ENCODE measurements at places on chromosomes 16 and 17.

DNA sequence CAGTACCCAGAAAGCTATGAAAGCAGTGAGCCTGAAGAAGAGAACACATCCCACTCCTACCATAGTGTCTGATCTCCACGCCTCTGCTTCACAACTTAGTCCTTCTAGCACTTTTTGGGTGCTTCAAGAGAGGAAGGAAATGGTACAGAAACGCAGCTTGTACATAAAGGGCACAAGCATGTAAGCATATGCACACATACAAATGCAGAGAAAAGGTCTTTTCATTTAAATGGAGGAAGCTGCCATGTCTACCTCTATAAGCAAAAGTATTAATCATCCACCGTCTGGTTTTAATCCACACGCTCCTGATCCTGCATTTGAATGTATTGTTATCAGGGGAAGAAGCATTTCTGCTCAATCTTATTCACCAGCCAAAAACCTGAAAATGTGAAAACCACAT, 100.7 kb downstream of the HIC1 start:
- no peak for DNase-seq

DNA sequence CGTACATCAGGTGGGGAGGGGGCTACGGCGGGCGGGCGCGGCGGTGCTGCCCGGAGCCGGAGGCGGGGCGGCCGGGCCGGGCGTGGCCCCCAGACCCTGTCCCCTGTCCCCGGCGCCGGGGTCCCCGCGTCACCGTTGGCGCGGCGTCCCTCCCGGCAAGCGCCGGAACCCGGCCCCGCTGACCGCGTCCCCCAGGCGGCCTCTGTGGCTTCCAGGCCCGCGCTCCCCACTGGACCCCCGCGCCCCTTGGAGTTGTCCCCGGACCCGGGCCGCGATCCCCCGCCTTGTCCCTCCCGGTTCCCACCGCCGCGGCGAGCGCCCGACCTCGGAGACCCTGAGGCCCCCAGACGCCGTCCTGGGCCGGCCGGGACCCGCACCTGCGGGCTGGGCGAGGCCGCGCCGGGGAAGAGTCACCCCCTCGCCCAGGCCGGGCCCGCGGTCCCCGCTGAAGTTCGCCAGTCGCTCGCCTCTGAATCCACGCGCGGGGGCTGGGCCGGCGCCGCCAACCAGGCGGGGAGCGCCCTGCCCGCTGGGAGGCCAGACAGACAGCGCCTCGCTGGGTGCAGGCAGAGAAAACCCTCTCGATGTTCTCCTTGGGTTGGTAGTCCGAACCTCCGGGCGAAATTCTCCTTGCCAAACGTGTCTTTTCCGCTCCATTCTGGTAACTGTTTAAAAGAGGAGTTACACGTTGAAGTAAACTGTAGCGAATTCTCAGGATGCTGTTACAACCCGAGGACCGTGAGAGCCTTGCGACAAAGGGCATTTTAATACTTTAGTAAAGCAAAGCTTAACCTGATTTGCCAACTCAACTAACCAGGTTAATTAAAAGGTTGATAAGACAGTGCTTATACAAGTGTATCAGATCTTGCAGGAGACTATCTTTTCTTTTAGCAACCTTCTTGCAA, 761 bp downstream of the GAN start:
- DNase-seq, result peak; percentile 28

DNA sequence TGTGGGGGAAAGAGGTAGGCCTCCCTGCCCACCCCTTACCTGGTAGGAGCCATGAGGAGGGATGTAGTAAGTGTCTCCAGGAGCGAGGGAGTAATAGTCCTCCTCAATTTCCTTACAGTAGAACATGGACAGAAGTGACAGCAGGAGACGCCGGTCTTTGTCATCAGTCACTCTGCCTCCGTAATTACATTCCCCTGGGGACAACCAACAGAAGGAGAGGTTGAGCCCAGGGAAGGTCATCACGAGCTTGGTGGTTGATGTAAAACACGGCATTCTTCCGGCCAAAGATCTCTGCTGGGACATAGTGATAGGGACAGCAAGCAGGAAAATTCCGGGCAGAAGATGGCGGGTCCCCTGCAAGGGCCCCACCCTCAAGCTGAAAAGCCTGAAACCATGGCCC, 47.9 kb downstream of the LYRM1 start:
- no peak for DNase-seq

DNA sequence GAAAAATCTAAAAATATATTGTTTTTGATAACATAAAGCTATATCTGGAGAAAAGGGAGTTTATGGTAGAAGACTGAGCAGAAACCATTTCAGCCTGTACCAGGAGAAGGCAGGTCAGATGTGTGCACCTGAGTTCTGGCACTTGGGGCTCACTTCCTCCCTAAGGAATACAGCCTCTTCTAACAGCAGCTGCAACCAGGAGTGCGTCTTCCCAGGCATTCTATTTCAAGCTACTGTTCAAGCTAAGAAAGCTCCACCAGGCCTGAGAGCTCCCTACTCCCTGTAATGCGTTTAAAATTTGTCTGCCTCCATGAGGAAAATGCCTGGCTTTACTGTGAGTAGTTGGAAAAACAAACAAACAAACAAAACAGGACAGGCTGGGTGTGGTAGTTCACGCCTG, 96.1 kb downstream of the ZNF778 start:
- DNase-seq, result no peak

DNA sequence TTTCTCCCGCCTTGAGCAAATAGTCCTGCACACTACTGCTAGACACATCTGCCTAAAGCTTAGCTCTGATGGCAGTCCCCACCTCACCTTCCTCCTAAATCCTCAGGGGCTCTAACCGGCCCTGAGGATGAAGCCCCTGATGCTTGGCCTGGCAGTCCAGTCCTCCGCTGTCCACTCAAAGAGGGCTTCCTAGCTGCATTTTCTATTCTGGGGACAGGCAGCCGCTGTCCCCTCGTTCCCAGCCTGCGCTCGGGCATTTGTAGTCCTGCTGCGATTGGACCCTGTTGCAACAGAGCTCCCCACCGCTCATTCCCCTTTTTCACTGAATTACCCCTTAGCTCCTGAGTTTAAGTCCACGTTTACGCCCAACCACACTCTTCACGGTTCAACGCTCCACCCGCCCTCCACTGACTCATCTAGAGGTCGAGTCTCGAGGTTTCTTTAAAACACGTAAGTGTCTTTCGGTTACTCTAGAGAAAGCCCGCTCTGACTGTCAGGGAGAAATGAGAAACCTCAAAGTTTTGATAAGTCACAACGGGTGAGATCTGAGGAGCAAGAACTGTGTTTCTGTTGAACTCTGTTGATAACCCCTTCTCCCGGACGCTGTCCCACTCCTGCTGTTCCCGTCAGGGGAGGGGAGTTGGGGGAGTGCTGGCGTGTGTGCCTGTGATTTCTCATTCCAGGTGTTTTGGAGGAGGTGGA, 4.5 kb downstream of the CCR7 start:
- DNase-seq, result peak; percentile 76

- DNase-seq, result no peak
Observed at GRCh38 chr16:2490190-2491105, 15.5 kb downstream of the TBC1D24 start.

- no peak for DNase-seq
Observed at GRCh38 chr16:54526916-54527315, 240.3 kb upstream of the IRX3 start.

GRCh38 chr16:52597772-52598483, 51.0 kb upstream of the TOX3 start:
- no peak for DNase-seq

GRCh38 chr16:89601906-89602272, 11.6 kb upstream of the DPEP1 start:
- DNase-seq, result no peak

DNA sequence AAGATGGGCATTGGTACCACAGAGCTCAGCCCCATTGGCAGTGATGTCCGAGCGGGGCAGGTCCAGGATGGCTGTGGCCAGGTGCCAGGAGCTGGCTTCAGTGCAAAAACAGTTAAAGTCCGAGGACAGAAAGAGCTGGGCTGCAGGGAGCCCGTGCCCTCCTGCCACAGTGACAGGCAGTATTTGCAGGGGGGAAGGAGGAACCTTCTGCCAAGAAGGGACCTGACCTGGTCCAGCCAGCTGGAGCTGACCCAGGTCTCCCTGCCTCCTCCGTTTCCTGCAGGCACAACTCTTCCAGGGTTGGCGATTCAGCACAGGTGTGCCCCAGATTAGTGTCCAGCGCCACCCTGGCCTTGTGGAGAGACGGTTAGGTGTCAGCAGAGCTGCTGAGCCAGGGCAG, 199.0 kb downstream of the ENGASE start:
- no peak for DNase-seq

DNA sequence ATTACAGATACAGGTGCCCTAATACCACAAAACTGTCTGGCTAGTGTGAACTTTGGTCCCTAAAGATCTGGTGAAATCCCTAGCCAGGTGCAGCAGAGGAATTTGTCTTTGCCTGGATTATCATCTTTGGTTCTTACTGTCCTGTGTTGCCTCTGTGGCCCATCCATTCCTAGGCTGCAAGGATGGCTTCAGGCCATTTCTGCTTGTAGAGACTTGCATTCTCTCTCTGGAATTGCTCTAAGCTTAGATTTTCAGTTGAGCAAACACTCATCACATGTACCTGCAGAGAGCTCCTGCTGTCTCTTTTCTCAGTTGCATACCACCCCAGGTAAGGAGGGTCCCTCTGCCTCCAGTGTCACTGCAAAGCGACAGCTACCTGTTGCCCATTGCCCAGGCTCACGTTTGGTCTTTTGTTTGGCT, 114.9 kb downstream of the PRKCA start:
- no peak for DNase-seq

DNA sequence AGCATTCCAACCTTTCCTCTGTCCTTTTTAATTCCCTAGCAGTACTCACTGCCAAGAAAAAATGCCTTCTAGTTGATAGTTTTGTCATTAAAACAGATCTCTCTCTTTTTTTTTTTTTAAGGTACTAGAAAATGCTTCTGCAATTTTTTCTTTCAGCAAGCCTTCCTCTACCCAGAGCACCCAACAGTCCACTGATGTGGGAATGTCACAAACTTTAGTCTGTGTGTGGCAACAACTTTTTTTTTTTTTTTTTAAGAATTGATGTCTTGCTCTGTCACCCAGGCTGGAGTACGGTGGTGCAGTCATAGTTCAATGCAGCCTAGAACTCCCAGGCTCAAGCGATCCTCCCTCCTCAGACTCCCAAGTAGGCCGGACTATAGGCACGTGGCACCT, 34.7 kb downstream of the CDRT15 start:
- no peak for DNase-seq

- no peak for DNase-seq
Observed at GRCh38 chr16:80028581-80029380, 428.2 kb upstream of the MAF start.

- DNase-seq, result peak; percentile 56
Observed at GRCh38 chr16:58025351-58026138, at the start of gene MMP15. Gene MMP15, plus strand, starts transcription at chr16:58025754. Its CDS starts 597 bp downstream, at chr16:58026351.

GRCh38 chr17:62750631-62751051, 57.5 kb downstream of the MARCHF10 start:
- DNase-seq, result no peak

DNA sequence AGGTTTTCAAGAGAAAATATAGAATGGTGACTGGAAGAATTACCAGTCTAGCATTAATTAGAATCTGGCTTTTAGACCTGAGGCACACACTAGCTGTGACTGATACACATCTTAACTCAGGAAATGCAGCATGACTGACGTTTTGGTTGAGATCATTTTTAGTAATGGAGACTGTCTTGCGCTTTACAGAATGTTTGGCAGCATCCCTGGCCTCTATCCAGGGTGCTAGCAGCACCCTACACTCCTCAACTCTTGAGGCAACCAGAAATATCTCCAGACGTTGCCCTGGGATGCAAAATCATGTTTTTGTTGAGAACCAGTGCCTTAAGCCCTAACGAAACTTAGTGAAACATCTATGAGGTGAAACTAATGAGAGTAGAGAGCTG, 109.0 kb downstream of the HS3ST3A1 start:
- DNase-seq, result no peak

DNA sequence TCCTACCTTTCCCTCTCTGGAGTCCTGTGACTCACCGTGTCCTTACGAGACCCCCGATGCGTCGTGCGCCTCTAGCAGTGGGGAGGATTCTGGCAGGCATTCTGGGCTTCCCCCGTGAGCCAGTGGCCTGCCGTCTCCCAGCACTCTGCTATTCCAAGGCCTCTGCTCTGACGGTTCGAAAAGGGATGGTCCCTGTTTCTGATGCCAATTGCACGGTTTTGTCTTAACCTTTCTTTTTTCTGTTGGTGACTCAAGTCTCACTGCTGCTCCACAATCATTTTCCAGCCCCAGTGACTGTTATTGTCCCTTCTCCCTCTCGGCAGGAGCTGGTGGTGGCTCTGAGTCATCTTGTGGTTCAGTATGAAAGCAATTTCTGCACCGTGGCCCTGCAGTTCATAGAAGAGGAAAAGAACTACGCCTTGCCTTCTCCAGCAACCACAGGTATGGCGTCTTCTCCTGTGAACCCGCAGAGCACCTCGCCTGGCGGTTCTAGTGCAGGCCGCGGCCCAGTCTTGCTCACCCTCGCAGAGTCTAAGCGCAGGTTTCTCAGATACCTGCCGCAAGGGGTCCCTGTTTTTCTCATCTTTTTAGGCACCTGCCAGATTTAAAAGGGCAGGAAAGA, 100.1 kb upstream of the CHMP6 start:
- DNase-seq, result peak; percentile 79

DNA sequence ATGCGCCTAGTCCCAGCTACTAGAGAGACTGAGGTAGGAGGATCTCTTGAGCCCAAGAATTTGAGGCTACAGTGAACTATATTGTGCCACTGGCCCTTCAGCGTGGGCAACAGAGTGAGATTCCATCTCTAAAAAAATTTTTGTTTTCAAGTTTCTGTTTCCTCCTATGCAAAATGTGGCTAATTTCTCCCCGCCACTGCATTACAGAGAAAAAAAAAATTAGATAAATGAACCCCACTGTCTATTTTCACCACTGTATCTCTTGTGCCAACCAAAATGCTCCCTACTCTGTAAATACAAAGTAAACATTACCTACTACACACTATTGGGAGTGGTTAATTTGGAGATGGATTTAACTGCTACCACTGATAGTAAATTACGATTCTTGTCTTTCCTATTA, 2.0 kb downstream of the MARF1 start:
- no peak for DNase-seq

- DNase-seq, result no peak
Observed at GRCh38 chr16:71474864-71475263, 12.8 kb upstream of the ZNF23 start.

DNA sequence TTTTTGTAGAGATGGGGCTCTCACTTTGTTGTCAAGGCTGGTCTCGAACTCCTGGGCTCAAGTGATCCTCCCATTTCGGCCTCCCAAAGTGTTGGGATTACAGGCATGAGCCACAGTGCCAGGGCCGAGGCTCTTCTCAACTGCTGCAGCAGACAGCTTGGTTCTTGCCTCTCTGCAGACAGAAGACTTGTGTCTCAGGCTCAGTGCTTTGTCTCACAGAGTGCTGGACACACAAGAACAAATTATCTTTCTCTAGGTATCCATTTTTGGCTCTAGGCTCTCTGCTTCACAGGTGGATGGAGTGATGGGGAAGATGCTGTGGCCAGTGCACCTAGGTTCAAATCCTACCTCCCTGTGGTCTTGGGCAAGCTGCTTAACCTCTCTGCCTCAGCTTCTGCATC, 80.8 kb upstream of the RNU2-1 start:
- DNase-seq, result no peak

GRCh38 chr17:1852327-1852726, 22.5 kb downstream of the RPA1 start:
- DNase-seq, result no peak

GRCh38 chr17:54662978-54663876, 237.4 kb upstream of the TOM1L1 start:
- no peak for DNase-seq

Measured in stimulated activated CD4-positive, alpha-beta T cell treated with anti-CD3 and anti-CD28 coated beads, Interleukin-2, amount 100 ng/mL, for 4 hours (primary cell).